ENCODE measurements at places on chromosomes 5 and 9. TPM values are rescaled to one million over a fixed set of nuclear protein-coding genes. Genes with fewer than 3 reads are reported as not detected.

The FPGS gene
- 60.0 TPM for total RNA-seq

The SLC46A2 gene
- total RNA-seq = not detected

The TRUB2 gene
- 16.7 TPM for total RNA-seq

The LCN9 gene
- total RNA-seq = not detected

The TAF11L10 gene
- not detected for total RNA-seq

The PTGDS gene
- total RNA-seq = 21.9 TPM

The GARIN3 gene
- total RNA-seq = not detected

The RLN1 gene
- not detected for total RNA-seq

The SAXO1 gene
- total RNA-seq = not detected

The CDX1 gene
- not detected for total RNA-seq

The HEMGN gene
- 0.09 TPM for total RNA-seq

The CCNI2 gene
- not detected for total RNA-seq

The SLC6A3 gene
- total RNA-seq = not detected

The RANBP3L gene
- total RNA-seq = 0.22 TPM

The SLC34A3 gene
- total RNA-seq = not detected

The ANKRD18A gene
- total RNA-seq = 3.1 TPM

The TSLP gene
- 2.1 TPM for total RNA-seq

The SCGB3A2 gene
- total RNA-seq = not detected

The NOL6 gene
- 17.0 TPM for total RNA-seq

The PCDHGA8 gene
- total RNA-seq = 0.88 TPM

The SH3TC2 gene
- total RNA-seq = 0.88 TPM

The MYMK gene
- total RNA-seq = not detected

The PCDHB7 gene
- 0.13 TPM for total RNA-seq

The GABRP gene
- total RNA-seq = 0.42 TPM

The RABEPK gene
- total RNA-seq = 21.5 TPM

The SPATA31A3 gene
- not detected for total RNA-seq

The IL31RA gene
- total RNA-seq = not detected

The ADCY2 gene
- total RNA-seq = not detected

The RAI14 gene
- 11.9 TPM for total RNA-seq

The HAVCR1 gene
- total RNA-seq = not detected

The OTP gene
- not detected for total RNA-seq

The KIF4B gene
- total RNA-seq = not detected

The DRD1 gene
- total RNA-seq = not detected

The LRRTM2 gene
- 0.06 TPM for total RNA-seq

The HAPLN1 gene
- not detected for total RNA-seq

The SVEP1 gene
- 5.0 TPM for total RNA-seq

The BTNL8 gene
- total RNA-seq = 0.32 TPM

The TBC1D2 gene
- total RNA-seq = 5.1 TPM

The RGP1 gene
- 10.8 TPM for total RNA-seq

The TCF7 gene
- 2.8 TPM for total RNA-seq
